ENCODE measurements at places on chromosomes 16 and 17.

- peak; percentile 2 for ATAC-seq
Observed at GRCh38 chr17:75774471-75774990, 9.5 kb upstream of the GALK1 start.

GRCh38 chr17:28211811-28212210 lies 107.2 kb upstream of the TMEM97 start:
- no peak for ATAC-seq

DNA sequence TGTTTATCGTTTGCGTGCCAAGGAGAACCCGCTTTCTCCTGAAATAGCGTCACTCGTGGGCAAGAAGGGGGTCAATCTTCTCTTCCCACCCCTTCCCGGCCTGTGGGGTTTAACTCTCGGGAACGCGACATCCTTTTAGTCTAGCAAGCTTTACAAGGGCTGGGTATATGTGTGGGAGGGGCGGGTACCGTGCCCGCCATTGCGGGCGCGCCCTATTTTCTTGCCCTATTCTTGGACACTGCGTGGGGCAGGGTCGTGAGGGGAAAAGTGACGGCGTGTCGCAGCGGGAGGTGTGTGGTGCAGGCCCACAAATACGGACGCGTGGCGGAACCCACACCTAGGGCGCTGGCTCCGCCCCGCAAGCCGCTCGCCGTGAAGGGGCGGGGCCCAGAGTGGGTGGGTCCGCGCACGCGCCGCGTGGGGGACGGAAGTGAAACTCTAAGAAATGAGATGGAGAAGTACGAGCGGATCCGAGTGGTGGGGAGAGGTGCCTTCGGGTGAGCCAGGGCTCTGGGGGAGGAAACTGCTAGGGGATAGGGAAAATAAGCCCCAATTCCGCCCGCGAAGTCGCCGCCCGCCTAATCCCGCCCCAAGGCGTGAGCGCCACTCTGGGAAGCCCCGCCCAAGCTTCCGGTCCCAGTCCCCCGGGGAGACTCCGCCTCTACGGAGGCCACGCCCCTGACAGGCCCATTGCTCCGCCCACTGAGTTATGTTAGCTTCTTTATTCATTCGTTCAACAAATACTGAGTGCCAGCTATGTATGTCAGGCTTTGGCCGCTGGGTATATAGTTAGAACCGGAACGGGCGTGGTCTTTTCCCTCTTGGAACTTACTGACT lies at the start of gene NEK8:
Gene NEK8 (plus strand): TSS at position 425 of the 837 bp plus-strand sequence. CDS start 26 bp downstream, at position 451.
- peak; percentile 76 for ATAC-seq

DNA sequence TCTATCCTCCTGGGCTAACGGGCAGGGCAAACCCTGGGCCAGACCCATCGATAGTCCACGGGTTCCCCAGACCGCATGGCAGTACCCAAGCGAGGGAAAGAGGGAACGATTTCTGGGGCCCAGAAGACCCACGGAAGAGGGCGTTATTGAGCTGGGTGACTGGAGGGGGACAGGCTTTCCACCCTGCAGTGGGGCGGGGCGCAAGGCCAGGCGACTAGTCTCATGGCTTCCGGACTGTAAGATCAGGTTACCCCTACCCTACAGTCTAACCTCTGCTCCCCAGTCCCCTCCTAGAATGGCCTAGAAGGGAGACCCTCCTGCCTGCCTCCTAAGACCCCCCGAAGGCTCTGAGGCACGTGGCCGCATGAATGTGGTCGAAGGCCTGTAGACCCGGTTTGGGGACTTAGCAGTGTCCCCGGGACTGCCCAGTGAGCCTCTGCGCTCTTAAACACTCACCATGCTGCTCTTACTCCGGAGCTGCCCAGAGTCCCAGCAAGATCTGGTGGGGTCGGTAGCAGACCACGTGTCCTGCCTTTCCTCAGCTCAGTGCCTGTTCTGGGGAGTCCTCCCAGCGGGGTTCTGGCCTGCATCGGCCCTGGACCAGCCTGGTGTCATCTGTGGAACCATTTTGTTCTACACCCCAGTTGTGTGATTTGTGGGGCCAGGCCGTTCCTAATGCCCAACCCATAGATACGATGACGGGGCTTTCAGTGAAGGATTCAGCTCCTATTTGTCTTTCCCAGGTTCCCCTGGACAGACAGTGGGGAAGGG lies 13.2 kb upstream of the AURKB start:
- no peak for ATAC-seq

- no peak for ATAC-seq
Observed at GRCh38 chr17:78022425-78022824, 63.9 kb downstream of the TNRC6C start.

- ATAC-seq, result no peak
Observed at GRCh38 chr16:26365161-26365940, 673.6 kb downstream of the HS3ST4 start.

- ATAC-seq, result no peak
Observed at GRCh38 chr16:19997734-19998133, 76.0 kb downstream of the GPR139 start.

DNA sequence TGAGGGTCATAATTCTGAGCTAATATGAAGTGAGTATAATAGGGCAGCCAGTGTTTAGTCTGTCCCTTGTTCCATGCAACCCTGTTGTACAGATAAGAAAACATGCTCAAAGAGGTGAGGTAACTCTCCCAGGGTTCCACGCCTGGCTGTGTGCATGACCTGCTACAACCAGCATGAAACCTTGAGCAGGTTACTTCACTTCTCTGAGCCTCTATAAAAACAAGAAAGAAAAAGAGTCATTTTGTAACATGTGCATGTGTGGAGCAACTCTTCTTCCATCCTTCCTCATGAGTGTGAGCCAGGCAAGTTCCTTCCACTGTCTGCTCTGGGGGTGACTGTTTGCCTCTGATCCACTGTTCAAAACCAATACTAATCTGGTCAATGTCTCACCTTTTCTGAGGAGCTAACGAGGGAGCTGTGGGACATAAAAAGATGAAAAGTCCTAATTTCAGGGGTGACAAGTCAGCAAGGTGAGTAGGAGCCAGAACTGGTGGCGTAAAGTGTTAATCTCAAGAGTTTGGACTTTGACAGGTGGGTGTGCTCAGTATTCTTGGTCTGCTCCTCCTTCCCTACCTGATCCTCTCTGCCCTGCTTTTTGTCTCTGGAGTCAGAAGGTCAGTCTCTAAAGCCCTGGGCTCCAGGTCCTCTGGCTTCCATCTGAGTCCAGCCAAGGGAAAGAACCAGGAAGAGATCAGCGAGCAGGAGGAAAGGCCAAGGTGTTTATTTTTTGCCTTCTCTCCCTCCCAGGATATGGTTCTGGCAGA lies 21.5 kb downstream of the GFOD2 start:
- ATAC-seq, result no peak
